ENCODE measurements at places on chromosomes 7 and 10.

DNA sequence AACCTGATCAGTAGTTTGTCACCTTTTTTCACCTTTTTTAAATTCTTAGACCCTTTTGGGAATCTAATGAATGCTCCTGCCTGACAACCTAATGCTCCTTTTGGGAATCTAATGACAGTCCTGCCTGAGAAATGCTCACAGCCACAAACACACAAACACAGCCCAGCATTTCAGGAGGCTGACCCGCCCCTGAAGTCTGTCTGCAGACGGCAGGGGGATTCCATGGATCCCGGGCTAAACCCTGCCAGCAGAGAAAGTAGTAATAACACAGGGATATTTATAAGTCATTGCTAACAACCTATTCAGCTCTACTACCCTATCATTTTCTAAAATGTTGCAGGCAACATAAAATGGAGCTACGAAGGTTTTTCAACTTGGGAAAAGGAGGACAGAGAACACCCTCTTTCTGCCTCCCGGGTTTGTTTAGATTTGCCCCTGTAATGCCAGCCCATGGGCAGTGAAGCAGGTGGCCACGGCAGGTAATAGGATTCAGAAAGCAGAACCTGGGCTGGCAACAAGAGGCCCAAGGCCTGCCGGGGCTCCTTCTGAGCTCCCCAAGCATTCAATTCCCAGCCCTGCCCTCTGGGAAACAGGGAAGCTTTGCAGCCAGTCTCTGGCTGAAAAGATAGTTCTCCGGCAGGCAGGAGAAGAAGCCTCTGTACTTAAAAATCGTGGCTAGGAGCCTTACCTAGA lies 65.2 kb downstream of the CREB3L2 start:
- DNase-seq, result no peak

GRCh38 chr7:24795407-24795767 lies 38.1 kb upstream of the GSDME start:
- DNase-seq, result no peak

- DNase-seq, result no peak
Observed at GRCh38 chr7:38021892-38022291, 101.5 kb downstream of the EPDR1 start.

DNA sequence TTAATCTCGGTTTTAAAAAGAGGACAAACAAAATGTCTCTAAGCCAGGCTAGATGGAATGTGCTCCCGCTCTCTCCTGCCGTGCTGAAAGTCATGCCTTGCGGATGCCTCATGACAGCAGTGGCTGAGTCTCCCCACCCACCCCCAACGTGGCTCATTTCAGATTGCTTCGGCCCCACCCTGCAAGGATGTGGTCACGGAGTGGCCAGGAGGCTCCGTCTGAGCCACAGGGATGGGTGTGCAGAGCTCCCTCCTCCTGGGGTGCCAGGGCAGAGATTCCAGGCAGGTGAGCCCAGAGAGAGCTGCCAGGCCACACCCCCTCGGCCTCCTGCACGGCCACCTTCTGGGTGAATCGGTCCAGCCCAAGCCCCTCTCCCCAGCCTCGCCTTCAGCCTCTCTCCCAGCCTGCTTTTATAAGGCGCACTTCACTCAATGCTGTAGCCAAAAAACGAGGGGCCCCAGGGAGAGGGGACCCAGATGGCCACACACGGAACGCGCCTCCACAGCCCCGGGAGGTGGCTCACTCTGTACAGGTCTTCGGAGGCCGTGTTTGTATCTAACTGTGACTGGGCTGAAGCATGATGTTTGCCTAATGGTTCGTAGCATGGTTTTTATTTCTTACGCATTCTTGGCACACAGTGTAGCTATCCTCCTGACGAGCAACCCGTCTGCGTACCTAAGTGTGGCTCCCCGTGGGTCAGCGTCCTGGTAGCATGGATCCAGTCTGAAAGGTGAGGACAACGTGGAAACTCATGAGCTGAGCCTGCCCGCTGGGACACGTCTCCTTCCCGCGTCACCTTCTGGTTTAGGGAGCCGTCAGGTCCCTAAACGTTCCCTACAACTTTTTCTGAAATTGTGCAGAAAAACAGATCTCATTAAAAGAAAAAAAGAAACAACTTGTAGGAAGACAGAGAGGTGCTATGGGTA lies 413.8 kb upstream of the FOXK1 start:
- DNase-seq, result peak; percentile 71

DNA sequence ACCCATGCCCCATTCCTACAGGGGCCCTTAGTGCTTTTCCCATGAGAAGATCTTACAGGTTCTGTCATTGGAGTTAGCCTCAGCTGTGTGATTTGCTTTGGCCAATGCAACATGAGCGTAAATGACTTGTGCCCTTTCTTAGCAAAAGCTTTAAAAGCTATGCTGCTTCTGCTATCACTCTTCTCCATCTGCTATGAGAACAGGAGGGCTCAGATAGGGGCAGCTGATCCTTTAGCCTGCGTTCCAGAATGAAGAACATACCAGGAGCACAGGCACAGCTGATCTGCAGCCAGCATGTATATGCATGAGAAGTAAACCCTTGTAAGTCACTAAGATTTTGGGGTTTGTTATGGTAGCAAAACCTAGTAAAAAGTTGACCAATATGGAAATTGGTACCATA lies 218.2 kb downstream of the SH2D4B start:
- DNase-seq, result no peak

DNA sequence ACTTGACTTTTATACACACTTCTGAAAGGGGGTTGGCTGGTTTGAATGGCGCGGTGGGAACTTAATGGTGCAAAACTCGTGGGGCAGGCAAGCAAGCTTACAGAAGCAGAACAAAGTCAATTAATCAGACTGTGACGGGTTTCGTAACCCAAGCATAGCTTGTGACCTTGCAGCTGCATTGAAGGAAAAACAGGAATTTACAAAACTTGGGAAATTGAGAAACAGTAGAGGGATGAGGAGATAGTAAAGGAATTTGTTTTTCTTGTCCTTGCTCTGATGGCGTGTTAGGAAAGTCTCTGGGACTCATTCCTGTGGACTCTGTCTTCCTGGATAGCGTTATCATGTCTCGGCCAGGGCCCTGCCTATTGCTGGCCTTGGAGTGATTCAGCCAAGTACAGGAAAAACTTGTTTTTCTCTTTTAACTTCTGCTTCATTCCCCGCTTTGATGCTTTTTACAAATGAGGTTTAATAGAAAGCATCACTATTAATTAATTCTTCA lies 220.0 kb upstream of the KCND2 start:
- DNase-seq, result no peak
